ENCODE measurements at places on chromosomes 1 and 21. TPM values are rescaled to one million over a fixed set of nuclear protein-coding genes. Genes with fewer than 3 reads are reported as not detected.

- H3K27me3 ChIP-seq, result peaks cover 29% of the 10 kb centered on the region
- H3K4me3 ChIP-seq, result no peak overlapping the region
- no peaks in the 10 kb centered on the region for H3K36me3 ChIP-seq
- no peaks in the 10 kb centered on the region for H3K4me1 ChIP-seq
- DNase-seq, result no peak
These were observed 67.5 kb downstream of the SDC3 start for GRCh38 chr1:30840904-30841598.

Gene ZBED6
- 20.4 TPM for total RNA-seq

Gene CRB1
- not detected for total RNA-seq

GRCh38 chr1:65791396-65791795 lies 1.3 kb upstream of the PDE4B start:
- peaks cover 36% of the 10 kb centered on the region for H3K27me3 ChIP-seq
- no peaks in the 10 kb centered on the region for H3K4me1 ChIP-seq
- H3K36me3 ChIP-seq, result no peaks in the 10 kb centered on the region
- no peak overlapping the region for H3K27ac ChIP-seq
- no peak for DNase-seq

Gene DNAJC28
- 0.67 TPM for total RNA-seq

DNA sequence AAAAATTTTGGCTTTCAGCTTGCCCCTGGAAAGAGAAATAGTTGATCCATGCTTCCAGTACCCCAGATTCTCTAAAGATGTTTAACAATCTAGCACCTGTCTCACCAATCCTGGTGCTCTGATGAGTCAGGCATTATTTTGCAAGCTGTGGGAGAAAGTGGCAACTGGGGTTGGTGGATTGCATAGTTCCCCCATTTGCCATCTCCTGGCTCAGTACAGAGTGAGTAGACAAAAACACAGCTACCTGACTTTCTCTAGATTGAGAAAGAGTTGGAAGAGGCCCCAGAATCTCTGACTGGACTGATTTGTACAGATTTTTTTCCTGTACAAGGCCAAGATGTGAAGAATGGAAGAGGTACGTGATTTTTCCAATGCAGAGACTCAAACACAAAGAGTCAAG lies 75.1 kb upstream of the NEGR1 start:
- H3K4me3 ChIP-seq, result no peak overlapping the region
- H3K27me3 ChIP-seq, result no peaks in the 10 kb centered on the region

DNA sequence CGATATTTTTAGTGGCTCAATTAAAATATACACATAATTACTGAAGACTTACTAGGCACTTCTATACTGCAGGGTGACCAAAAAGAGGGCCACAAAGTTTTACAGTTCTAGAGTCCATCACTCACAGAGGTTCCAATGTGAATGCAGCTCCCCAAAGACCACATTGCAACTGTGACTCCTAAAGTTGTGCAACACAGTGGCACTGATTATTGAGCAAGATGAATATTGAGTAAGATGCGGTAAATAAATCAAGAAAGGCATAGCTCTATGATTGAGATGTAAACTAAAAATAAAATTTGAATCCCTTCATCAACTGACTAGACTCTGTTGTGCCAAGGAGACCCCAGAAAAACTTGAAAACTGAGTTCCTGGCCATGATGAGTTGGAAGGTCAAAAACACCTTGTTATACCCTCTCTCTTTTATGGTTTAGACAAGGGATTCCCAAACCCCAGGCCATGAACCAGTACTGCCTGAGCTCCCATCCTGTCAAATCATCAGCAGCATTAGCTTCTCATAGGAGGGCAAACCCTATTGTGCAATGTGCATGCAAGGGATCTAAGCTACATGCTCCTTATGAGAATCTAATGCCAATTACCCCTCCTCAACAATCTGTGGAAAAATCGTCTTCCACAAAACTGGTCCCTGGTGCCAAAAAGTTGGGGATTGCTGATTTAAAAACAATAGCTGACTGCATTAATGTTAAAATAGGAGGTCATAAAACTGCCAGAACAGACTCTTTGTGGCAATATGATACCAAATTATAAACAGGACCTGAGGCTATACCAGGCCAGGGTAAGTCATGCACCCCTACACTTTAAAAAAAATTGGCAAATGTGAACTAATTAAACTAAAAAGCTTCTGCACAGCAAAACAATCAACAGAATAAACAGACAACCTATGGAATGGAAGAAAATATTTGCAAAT lies 94.3 kb downstream of the ADGRL4 start:
- no peaks in the 10 kb centered on the region for H3K4me1 ChIP-seq
- no peaks in the 10 kb centered on the region for H3K27me3 ChIP-seq
- no peaks in the 10 kb centered on the region for H3K36me3 ChIP-seq
- no peak for DNase-seq

DNA sequence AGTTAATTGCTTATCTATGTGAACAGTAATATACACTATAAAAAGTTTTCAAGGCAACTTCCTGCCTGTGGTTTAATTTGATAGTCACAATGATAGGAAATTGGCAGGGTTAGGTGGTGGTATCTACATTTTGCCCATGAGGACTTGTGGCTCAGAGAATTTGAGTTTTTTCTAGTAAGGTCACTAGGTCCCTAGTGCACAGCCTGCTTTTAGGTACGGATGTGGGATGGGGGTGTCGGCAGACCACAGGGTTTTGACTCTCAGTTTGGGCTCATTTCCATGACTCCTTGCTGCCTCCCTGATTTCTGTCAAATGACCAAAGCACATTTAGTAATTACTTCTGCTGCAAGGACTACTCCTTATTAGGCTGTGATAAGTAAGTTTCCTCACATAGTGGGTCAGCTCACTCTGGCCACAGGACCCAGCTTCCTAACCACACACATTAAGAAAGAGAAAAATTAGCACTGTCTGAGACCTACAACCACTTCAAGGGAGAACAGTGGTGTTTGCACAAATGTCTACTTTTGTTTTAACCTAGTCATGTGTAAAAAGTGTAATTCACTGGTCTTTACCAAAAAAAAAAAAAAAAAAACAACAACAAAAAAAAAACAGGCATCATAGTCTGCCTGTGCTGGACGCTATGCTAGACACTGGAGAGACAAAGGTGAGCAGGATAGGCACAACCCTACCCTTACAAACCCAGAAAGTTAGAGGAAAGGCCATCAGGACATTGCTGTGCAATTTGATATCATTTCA lies 43.7 kb downstream of the MRPL39 start:
- DNase-seq, result peak; percentile 75
- H3K4me3 ChIP-seq, result peak overlapping the region; percentile 80
- H3K27ac ChIP-seq, result peak overlapping the region; percentile 94
- peaks cover 53% of the 10 kb centered on the region for H3K4me1 ChIP-seq
- no peaks in the 10 kb centered on the region for H3K27me3 ChIP-seq

DNA sequence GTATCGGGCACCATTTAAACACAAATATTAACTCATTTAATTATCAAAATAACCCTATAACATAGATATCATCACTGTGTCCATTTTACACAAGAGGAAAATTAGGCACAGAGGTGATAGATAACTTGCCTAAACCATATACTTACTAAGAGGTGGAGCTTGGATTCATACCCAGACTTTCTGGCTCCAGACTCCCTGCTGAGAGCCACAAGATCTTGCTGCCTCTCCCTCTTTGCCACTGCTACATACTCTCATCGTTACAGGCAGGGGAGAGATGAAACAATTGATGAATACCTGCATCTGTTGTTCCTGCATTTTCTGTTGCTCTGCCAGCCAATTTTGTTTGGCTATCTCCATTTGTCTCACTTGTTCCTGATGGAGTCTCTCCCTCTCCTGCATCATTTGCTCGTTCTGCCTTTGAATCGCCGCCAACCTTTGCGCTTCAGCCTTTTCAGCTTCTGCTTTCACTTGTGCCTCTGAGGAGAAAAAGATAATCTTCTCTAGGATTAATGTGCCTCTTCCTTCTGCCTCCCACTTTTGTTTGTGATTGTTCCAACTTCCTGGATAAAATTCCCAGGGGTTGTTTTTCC lies 10.6 kb downstream of the GBP5 start:
- peaks cover 70% of the 10 kb centered on the region for H3K4me1 ChIP-seq
- H3K27me3 ChIP-seq, result no peaks in the 10 kb centered on the region
- no peak for DNase-seq
- H3K36me3 ChIP-seq, result peaks cover 65% of the 10 kb centered on the region
- H3K27ac ChIP-seq, result peak overlapping the region; percentile 28
- no peak overlapping the region for H3K4me3 ChIP-seq

DNA sequence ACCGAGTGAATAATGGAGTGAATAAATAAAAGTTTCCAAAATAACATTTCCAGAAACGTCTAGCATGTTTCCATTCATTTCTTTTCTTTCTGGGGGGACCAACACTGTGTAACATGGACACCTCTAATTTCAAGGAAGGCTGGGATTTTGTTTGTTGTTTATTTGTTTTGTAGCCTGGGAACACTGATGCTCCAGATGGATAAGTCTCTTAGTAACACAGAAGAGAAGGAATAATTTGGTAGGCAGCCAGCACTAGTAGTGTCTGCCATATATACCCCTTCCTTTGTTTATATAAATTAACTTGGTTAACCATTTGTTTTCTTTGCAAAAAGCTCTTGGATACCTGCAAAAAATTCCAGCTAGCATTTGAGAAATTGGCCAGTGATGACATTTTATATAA lies 411.4 kb upstream of the DEPDC1 start:
- H3K4me3 ChIP-seq, result no peak overlapping the region
- H3K27me3 ChIP-seq, result no peaks in the 10 kb centered on the region
- no peak for DNase-seq

- peaks cover 46% of the 10 kb centered on the region for H3K4me1 ChIP-seq
- H3K27me3 ChIP-seq, result no peaks in the 10 kb centered on the region
These were observed 659 bp downstream of the AGO1 start for GRCh38 chr1:35883635-35884101.

DNA sequence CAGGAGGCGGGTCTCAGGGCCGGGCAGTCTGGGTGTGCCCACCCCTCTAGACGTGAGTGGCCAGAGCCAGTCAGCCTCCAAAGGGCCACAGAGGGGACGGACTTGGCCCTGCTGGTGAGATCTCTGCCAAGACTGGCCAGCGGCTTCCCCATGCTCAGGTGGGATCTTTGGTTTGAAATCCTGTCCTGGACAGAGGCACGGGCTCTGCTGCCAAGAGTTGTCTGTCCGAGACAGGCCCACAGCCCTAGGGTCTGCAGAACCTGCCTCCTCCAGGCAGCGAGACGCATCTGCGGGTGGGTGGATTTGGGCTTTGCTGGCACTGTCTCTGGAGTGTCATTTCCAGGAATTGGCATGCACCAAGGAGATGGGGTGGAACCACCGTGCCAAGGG lies 44.3 kb upstream of the CCDC27 start:
- no peaks in the 10 kb centered on the region for H3K36me3 ChIP-seq
- peaks cover 4% of the 10 kb centered on the region for H3K4me1 ChIP-seq
- no peak overlapping the region for H3K27ac ChIP-seq
- peaks cover 20% of the 10 kb centered on the region for H3K27me3 ChIP-seq
- no peak overlapping the region for H3K4me3 ChIP-seq

GRCh38 chr1:198186916-198187580 lies 30.2 kb downstream of the NEK7 start:
- no peaks in the 10 kb centered on the region for H3K36me3 ChIP-seq
- peaks cover 75% of the 10 kb centered on the region for H3K4me1 ChIP-seq
- H3K27ac ChIP-seq, result no peak overlapping the region
- DNase-seq, result no peak

GRCh38 chr1:231359113-231359512 lies 21.0 kb downstream of the SPRTN start:
- H3K4me1 ChIP-seq, result peaks cover 4% of the 10 kb centered on the region
- H3K27me3 ChIP-seq, result no peaks in the 10 kb centered on the region
- H3K36me3 ChIP-seq, result peaks cover 5% of the 10 kb centered on the region

- peaks cover 7% of the 10 kb centered on the region for H3K27me3 ChIP-seq
- H3K36me3 ChIP-seq, result no peaks in the 10 kb centered on the region
- H3K4me3 ChIP-seq, result no peak overlapping the region
- DNase-seq, result no peak
These were observed 30.3 kb upstream of the TINAGL1 start for GRCh38 chr1:31545927-31546540.

Gene TRABD2B
- not detected for total RNA-seq

GRCh38 chr1:82697965-82698364 lies 897.2 kb downstream of the ADGRL2 start:
- no peaks in the 10 kb centered on the region for H3K36me3 ChIP-seq
- no peak for DNase-seq
- H3K27me3 ChIP-seq, result no peaks in the 10 kb centered on the region
- H3K27ac ChIP-seq, result no peak overlapping the region

Gene CACNA1E
- total RNA-seq, result not detected

- no peaks in the 10 kb centered on the region for H3K27me3 ChIP-seq
- H3K4me3 ChIP-seq, result no peak overlapping the region
- H3K4me1 ChIP-seq, result peaks cover 7% of the 10 kb centered on the region
These were observed 89.0 kb downstream of the LIPI start for GRCh38 chr21:14121719-14122118.

DNA sequence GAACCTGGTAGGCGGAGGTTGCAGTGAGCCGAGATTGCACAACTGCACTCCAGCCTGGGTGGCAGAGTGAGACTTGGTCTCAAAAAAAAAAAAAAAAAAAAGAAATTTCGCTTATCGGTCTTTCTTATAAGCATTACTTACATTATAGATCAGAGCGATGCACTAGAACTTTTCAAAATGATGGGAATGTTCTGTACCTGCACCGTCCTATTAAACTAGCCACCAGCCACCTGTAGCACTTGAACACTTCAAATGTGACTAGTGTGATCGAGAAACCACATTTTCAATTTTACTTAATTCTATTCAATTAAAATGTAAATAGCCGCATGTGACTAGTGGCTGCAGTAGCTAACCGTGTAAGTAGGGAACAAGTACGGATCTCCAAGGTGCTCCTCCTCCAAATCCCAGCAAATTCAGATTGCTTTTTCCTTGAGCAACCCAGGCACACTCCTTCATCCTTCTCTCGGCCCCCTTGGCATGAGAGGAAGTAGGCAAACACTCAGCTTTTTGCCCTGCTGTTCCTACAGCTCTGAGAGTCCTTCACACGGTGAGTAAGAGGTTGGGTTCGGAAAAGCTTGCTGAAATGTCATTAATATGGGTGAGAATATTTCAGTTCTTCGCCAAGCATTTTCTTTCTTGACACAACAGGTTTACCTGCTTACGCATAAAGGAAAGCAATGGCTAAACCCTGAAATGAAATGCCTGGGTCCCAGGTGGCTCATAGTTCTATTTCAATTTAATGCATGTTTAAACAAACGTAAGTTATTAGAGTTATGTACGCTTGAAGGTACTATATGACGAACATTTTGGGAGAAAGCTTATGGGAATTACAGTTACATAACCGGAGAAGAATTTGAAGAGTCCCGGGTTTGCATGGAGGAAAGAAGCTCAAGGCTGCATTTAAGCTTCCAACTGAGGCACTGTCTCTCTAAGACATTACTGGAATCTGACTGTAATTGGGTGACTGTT lies 69.5 kb upstream of the HUNK start:
- H3K27ac ChIP-seq, result no peak overlapping the region
- H3K36me3 ChIP-seq, result no peaks in the 10 kb centered on the region
- no peaks in the 10 kb centered on the region for H3K4me1 ChIP-seq
- peaks cover 11% of the 10 kb centered on the region for H3K27me3 ChIP-seq
- DNase-seq, result no peak

DNA sequence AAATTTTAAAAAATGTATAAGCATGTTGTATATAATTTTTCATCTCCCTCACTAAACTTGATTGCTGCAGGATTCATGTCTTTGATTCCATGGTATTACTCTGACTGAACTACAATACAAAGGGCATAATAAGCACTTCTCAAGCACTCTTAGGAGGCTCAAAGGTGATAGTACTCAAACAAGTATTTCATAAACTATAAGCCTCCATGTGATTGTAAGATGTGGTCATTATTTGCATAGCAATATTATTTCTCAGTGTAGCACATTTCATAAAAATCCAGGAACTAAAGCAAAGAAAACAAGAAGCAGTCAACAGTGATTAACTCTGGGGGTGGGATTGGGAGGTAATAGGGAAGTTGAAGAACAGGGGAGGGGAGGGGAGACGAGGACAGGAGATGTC lies 106.2 kb upstream of the DPT start:
- H3K4me3 ChIP-seq, result no peak overlapping the region
- no peak overlapping the region for H3K27ac ChIP-seq
- DNase-seq, result no peak
- H3K36me3 ChIP-seq, result no peaks in the 10 kb centered on the region
- H3K27me3 ChIP-seq, result no peaks in the 10 kb centered on the region

Gene NECTIN4
- total RNA-seq, result 0.05 TPM

Gene EFNA3
- total RNA-seq, result 2.4 TPM
